ENCODE measurements at places on chromosomes 2 and 18. TPM values are rescaled to one million over a fixed set of nuclear protein-coding genes. Genes with fewer than 3 reads are reported as not detected.

HNRNPLL gene
- 44.1 TPM for total RNA-seq

ALPP gene
- not detected for total RNA-seq

EMILIN1 gene
- 4.3 TPM for total RNA-seq

DNA sequence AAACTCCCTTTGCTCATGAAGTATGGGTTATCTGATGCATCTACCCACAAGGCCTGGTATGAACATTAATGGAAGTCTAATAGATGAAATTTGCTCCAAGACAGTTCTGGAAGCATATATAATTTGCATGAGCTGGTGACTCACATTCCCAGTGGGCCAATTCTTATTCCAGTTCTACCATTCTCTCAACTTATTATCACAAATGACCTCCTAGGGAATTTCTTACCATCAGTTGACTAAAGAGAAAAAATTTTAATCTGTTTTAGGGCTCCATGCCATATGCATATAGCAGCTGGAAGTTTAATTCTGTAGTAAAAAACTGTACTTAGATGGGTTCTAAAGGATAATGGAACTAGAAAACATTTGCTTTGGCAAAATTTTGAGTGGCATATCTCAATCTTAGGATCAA lies 165.2 kb upstream of the COL3A1 start:
- peak; percentile 15 for DNase-seq

DNA sequence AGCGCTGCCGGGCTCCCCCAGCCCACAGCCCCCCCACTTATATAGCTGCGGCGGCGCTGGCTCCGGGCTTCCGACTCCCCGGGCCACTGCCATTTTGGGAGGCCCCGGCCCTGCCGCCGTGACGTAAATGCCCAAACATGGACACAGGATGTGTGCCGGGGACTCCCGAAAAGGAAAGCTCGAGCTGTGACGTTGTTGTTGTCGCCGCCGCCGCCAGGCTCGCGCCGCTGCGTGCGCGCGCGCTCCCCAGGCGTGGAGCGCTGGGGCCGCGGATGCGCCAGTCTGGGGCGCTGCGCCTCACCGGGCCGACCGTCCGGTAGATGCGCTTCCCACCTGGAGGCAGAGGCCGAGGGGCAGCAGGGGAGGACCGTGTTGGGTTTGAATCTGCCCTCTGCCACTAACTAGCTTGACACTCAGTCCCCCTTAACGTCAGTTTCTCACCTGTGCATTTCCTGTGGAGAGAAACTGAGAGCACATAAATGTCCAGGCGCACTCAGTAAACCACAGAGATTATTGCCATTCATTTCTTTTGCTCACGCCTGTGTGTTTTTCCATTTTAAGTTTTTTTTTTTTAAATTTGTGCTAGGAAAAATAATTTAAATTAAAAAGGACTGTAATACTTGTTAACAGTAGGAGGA lies at the start of gene EGR4:
Gene EGR4, minus strand, starts transcription at position 15 of the 638 bp plus-strand sequence. CDS start 231 bp downstream, outside the sequence.
- peak; percentile 74 for DNase-seq

- DNase-seq, result no peak
Measured at GRCh38 chr2:236177604-236177966, 9.4 kb upstream of the GBX2 start.

- DNase-seq, result no peak
Measured at GRCh38 chr2:1045109-1045508, 94.5 kb downstream of the SNTG2 start.

GRCh38 chr18:40296717-40297413 lies 1658.2 kb upstream of the PIK3C3 start:
- no peak for DNase-seq

GRCh38 chr2:70529610-70530009 lies 24.0 kb downstream of the TGFA start:
- DNase-seq, result no peak

DNA sequence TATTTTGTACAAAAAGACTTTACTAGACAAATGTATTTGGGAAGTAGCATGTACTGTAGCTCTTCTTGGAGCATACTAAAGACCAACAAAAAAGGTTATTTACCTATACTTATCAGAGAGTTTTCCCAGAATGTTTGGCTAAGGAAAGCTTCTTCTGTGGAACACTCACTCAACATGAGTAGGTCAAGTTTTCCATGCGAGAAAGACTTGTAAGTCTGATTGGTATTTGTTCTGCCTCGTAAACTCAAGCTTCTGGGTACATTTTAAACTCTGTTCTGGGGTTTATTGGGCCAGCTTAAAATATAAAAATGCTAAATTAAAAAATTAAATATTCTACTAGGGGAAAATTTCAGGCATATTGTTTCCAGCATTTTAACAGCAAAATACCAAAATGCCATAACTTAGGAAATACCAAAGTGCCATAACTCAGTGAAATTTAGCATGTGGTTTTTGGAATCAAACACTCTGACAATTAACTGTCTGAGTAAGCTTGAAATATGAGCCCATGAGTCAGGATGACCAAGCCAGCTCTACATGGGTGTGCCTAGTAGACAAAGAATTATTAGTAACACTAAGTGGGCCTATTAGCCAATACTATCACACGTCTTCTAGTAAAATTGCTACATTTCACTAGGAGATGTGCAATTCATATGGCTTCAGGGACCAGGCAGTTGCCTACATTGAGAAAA lies 47.3 kb upstream of the SERPINE2 start:
- peak; percentile 89 for DNase-seq

DNA sequence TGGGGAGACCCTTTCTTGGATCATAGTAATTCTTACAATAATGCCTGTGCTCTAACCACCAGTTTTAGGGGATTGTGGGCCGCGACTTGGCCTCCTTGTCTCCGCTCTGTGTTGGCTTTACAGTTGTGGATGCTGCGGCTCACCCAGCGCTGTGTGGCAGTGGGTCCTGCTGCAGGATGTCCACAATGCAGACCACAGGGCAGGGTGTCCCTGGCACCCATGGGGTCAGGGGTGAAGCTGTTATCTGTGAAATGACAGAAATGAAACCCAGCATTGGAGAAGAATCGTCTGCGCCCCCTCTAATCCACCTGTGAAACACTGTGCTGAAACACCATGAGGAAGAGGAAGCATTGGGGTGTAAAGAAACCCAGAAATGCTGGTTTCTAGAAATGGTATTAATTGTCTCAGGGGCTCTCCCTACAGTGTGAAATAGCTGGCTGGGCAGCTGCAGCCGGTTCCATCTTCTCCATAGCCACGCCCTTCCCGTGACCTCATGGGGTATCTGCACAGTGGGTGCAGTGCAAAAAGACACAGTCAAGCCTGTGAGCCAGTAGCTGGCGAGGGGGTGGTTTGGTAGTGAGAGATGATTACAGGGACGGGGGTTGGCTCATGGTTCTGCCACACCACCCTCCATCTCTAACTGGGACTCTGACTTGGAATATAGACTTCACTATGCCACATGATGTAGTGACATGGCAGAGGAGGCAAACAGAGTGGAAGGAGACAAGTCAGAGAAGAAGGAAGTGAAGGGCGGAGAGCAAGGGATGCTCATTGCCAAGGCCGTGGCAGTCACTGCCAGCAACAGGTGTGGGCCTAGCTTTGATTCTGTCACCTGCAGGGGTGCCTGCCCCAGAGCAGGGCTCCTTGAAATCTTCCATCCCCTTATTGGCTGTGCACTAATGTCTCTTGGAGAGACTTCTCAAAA lies 16.2 kb downstream of the INPP4A start:
- peak; percentile 43 for DNase-seq

DNA sequence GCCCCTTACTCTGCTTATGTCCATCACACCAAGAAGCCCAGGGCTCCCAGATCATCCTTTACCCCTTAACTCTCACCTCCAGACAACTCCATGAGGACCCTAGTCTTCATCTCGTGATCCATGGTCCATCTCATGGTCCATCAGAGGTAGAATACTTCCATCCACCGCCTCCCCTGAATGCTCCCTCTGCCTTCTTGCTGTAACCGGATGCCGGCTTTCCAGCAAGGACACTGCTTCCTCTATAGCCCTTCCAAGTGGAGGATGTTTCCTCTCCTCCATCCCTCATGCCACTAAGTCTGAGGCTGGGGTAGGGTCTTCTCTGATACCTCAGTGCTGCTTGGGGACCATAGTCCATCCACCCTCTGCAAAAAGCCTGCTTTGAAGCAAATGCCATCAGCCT lies 118.6 kb upstream of the SIX2 start:
- no peak for DNase-seq

GRCh38 chr2:16151651-16152050 lies 211.3 kb downstream of the MYCN start:
- no peak for DNase-seq

DNA sequence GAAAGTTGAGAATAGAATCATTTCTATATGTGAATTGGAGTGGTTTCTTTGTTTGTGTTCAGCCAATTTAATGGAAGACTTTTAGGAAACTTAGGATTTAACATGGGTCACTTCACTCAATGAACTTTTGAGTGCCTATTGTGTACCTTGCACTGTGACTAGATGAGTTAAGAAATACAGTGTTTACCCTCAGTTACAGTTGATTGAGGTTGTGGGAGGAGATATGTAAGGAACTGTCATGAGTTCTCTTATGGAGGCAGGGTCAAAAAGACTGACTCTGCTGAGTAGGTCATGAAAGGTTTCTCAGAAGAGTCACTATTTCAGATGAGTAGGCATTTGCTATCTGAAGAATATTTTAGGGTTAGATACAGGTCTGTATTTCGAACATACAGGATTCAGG lies 98.6 kb downstream of the RAB3GAP1 start:
- DNase-seq, result no peak

GRCh38 chr2:125272651-125273050 lies 1247.6 kb downstream of the CNTNAP5 start:
- DNase-seq, result no peak

Measured in myocyte (in vitro differentiated cells).